ENCODE measurements at places on chromosomes 11 and 22.

DNA sequence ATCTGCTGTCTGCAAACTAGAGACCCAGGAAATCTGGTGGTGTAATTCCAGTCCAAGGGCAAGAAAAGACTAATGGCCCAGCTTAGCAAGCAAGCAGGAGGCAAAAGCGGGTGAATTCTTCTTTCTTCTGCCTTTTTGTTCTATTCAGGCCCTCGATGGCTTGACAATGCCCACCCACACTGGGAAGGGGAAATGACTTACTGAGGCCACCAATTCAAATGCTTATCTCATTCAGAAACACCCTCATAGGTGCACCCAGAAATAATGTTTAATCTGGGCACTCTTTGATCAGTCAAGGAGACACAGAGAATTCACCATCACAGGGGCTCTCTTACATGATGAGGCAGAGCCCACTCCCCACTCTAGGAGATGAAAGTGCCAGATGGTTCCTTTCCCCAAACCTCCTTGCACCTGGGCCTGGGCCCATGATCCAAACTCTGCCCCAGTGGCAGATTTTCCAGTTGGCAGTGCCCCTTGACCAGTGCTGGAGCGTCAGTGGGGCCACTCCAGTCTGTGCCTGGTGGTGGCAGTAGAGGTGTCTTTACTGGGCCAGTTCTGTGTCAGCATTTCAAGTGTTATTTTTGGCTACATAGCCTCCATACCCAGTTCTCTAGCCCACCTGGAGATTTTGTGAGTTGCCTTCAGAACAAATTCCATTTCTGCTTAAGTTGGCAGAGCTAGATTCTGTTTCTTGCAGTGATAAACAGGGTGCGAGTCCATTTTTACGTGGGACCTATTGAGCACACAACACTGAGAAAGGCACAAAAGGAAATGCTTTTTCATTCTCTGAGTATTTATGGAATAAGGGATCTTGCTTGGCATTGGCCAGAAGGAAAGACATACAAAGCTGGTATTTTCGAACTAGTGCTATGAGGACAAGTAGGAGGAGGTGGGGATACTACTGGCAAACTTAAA, 7.5 kb downstream of the ELMOD1 start:
- DNase-seq: no peak

- no peak for DNase-seq
Measured at GRCh38 chr11:75509020-75509720, 16.6 kb downstream of the GDPD5 start.

GRCh38 chr11:111236383-111236782, 9.1 kb upstream of the POU2AF2 start:
- DNase-seq: no peak

GRCh38 chr22:43411040-43411868, 560 bp upstream of the MPPED1 start:
- no peak for DNase-seq

- no peak for DNase-seq
Measured at GRCh38 chr11:77778549-77778948, 42.0 kb downstream of the RSF1 start.

DNA sequence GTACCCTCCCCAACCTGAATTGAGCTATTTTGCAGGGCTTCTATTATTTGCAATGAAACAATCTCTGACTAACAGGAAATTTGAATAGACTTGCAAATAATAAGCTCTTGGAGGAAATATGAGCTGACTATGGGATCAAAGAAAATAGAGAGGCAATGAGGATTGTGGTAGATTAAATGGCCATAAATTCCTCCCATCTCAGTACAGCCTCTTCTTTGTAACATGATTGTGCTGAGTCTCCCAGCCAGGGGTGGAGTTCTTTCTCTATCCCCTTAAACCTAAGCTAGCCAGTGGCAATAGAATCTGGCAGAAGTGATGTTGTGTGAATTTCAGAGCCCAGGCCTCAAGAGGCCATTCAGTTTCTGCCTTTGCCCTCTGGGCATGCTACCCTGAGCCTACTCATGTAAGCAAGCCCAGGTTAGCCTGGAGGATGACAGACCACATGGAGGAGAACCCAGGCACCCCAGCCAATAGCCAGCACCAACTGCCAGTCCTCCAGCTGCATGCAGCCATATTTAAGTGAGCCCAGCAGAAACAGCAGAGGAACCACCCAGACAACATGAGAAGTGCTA, 86.8 kb upstream of the TP53I11 start:
- DNase-seq: no peak

DNA sequence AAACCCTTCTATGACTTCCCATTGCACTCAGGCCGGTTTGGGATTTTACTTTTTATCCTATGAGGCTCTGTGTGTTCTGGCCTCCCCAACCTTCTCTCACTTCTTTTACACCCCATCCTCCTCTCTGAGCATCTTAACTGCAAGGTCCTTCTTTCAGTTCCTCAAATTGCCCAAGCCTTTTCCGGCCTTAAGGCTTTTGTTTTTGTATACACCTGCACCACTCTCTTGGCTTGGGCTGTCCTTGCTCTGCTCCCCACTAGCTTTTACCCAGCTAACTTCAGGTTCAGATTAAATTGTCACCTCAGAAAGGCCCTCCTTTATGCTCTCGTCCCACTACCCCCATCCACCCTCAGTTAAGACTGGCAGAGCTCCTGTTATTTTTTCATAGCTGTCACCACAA, 55.5 kb downstream of the FAM83F start:
- DNase-seq: no peak

- no peak for DNase-seq
Measured at GRCh38 chr11:60252213-60253108, 9.5 kb upstream of the MS4A4E start.

- DNase-seq: no peak
Measured at GRCh38 chr11:72263361-72263760, 19.4 kb upstream of the PHOX2A start.

GRCh38 chr22:26238596-26238995, 69.3 kb downstream of the SEZ6L start:
- no peak for DNase-seq

- no peak for DNase-seq
Measured at GRCh38 chr11:72621008-72621610, 53.1 kb downstream of the PDE2A start.

- no peak for DNase-seq
Measured at GRCh38 chr11:77547863-77548551, 41.7 kb upstream of the AQP11 start.

DNA sequence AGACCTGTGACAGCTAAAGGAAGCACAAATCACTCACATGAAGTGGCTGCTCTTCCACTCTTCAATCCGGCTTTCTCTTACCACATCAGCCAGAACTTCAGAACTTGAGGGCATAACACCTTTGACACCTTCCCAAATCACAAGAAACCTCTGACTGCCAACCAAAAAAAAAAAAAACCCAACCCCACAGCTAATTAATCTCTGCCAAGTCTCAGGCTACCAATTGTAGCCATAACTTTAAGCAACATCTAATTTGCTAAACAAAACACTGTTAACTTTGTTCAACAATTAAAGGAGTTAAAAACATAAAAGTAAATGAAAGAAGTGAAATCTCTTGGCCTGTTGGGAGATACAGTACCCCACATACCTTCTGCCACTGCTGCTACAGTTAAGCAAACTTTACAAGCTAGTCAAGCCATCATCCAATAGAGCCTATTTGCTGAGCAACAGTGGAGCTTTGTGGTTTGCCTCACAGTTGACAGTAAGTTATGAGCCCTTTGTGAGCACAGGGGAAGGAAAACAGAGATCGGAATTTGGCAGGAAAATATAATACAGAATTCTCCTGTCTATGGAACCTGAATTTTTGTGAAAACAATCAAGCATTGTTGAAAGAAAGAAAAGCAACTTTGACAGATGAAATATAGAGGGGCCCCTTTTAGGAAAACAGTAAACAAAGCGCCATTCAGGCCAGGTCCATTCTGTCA, at the start of gene SOX6:
Gene SOX6 (minus strand): TSS at position 490 of the 704 bp plus-strand sequence. CDS start 15,298 bp downstream, outside the sequence.
- DNase-seq: no peak

DNA sequence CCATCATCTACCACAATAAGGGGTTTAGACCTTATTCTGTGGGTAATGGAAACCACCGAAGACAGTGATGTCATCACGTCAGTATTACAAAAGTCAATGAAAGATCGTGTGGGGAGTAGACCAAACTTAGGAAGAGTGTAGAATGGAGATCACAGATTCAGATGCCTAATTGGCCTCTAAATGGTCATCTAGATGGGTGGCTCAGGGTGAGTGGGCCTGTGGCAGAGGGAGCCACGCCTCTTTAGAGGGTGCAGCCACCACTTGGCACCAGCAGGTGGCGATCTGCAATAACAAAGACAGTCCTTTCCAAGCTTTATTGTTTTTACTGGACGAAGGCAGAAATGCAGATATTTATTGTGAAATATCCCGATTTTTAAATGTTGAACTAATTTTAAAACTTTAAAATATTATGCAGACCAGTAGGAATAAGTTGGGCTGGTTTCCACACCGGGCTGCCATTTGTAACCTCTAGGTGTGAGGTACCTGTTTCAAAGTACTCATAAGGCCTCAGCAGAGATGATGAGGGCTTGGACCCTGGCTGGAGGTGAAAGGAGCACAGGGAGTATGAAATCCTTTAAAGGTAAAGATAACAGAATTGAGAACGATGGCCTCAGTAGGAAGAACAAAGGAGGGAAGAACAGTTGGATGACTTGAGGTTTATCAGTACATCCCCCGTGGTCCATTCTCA, 222.0 kb downstream of the DBX1 start:
- DNase-seq: no peak

DNA sequence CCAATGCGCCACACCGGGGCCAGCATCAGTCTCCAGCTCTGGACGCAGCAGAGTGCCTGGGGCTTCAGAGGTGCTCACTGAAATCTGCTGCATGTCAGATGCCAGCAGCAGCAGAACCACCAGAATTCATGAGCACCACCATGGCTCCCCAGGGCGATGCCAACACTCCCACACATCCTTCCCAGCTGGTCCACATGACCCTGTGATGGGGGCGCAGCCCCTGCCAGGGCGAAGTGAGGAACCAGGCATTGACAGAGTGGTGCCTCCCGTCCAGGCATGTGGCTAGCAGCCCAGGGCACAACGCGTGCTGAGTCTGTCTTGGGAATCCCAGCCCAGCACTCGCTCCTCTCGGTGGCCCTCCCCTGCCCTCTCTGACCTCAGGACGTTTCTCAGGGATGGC, 80.4 kb downstream of the DHCR7 start:
- no peak for DNase-seq

DNA sequence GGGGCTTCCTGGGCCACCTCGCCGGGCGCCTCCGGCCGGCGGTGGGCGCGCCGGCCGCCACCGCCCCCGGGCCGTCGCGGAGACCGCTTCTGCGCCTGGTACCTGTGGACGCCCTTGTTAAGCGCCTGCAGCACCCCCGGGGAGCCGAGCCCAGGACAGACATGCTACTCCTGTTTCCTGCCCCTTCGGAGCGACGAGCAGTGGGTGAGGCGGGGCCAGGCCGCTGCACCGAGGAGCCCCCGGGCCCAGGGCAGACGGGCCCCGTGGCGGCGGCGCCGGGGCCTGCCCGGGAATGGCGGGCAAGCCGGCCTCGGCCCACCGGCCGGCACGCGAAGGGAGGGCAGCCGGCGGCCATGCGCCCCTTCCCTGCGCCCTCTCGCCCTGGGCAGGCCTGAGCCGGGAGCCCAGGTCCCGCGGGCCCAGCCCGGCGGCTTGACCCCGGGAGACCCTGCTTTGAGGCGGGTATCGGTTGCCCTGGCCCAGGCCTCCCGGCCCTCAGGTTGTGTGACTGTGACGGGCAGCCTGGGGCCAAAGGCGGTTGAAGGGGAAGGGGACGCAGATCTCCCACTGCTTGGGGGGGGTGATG, 789 bp upstream of the KDM2A start:
- no peak for DNase-seq

GRCh38 chr22:49302150-49302460, 525.6 kb downstream of the BRD1 start:
- DNase-seq: no peak

- DNase-seq: no peak
Measured at GRCh38 chr11:23725752-23726151, 771.1 kb upstream of the LUZP2 start.

- no peak for DNase-seq
Measured at GRCh38 chr11:80486678-80487077, 1045.8 kb upstream of the TENM4 start.

GRCh38 chr22:49329636-49330035, 498.0 kb downstream of the BRD1 start:
- DNase-seq: no peak

DNA sequence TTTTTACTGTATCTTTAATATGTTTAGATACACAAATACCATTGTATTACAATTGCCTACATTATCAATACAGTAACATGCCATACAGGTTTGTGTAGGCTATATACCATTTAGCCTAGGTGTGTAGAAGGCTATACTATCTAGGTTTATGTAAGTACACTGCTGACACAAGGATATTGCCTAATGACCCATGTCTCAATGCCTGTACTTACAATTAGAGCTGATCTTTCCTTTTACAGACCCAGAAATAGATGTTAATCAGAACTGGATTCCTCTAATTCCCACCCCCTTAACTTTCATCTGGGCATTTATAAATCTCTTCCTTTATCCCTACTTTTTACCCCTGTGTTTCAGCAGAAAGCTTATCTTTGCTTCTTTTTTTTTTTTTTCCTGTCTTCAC, 229.5 kb downstream of the METTL15 start:
- DNase-seq: no peak

- no peak for DNase-seq
Measured at GRCh38 chr11:74695705-74696280, 35.4 kb downstream of the CHRDL2 start.

- DNase-seq: no peak
Measured at GRCh38 chr11:124612567-124613246, 1.5 kb downstream of the PANX3 start.

GRCh38 chr11:30619767-30620166, 33.6 kb upstream of the MPPED2 start:
- DNase-seq: no peak

GRCh38 chr11:76665172-76665571, 5.4 kb downstream of the LRRC32 start:
- DNase-seq: no peak

DNA sequence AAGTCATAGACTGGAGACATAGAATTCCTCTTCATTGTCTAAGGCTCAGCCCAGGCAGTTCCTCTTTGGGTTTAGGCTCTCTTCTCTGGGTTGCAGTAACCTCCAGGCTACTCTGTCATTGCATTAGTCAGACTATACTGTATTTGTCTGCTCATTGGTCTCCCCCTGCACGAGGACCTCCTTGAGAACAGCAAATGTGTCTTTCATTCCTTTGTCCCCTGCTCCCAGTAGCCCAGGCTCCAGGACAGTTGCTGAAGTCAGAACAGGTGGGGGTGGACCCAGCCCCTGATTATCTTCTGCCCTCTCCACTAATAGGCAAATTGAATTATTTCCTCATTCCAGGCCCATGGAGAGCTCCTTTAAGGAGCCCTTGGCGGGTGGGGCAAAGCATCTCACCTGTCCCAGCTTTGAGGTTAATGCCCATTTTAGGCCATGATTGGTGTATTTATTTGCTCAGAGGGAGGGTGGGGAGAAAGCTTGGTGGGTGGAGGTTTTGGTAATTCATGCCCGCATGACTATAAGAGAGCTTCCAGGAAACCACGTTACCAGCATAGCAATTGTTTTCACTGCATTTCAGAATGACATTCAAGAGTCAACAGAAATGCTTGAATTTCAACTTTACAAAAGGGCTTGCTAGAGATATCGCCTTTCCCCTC, 40.9 kb downstream of the NAV2 start:
- no peak for DNase-seq

DNA sequence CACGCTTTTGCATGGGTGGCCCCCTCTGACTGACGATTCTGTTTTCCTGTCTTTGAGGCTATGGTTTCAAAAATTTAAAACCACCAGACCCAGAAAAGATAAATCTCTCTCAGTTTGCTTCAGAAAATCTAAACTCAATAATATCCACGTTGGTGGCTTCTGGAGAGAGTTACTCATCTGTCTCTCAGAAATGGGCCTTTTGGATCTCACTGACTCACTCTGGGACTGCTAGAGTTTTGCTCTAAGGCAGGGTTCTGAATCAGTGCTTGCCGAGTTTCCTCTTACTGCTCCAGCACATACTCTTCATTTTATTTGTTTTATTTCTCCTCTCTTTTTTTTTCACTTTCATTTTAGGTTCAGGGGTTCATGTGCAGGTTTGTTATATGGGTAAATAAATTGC, 305.7 kb downstream of the BLID start:
- DNase-seq: no peak

Data from stimulated activated CD8-positive, alpha-beta memory T cell treated with anti-CD3 and anti-CD28 coated beads, Interleukin-4, amount 100 ng/mL, for 1 hour (primary cell).